ENCODE measurements at places on chromosomes 4 and X.

DNA sequence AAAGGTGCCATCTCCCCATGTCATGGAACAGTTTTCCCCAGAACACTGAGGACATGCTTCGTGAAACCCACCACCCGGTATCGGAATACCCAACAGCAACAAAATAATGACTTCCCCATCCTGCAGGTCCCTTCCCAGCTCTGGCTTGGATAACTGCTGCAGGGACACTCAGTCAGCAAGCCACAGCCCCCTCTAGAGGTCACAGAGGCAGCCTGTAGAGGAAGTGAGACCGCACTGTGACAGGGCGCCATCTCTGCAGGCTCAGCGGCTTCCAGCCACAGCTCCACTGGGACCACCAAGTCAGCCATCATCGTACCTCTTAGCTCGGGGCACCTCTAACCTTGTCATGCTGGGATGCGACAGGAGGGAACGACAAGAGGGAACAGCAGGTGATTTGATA is 315.9 kb downstream of the LDB2 start:
- no peak for DNase-seq

DNA sequence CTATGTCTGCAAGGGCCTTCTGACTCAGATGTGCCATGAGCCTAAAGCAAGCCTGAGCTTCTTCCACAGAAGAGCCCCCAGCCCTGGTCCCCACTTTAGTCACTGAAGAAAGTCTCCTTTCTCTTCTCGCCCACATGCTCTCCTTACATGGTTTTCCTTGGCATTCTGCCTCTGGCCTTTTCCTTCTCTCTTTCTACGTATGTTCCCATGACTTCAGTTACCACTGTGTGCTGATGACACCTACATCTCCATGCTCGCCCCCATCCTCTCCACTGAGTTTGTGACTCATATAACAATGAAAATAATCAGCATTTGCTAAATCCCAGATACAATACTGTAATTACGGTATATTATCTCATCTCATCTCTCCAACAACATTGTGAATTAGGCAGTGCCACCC is 149.3 kb downstream of the AMMECR1 start:
- no peak for DNase-seq

DNA sequence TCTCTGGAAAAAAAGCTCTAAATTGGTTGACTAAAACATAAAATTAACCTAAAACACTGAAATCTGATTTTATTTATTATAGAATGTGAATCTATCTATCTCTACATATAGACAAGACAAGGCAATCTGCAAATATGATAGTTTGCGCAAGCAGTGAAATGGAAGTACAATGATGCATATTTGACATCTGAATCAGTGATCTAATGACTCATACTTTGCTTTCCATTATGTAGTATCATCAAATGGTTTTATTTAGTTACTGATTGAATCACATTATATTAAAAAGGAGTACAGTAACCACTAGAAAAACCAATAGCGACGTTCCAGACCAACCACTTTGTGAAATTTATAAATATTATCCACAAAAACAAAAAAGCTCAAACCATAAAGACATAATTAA is 1969.3 kb downstream of the PCDH7 start:
- DNase-seq: no peak

DNA sequence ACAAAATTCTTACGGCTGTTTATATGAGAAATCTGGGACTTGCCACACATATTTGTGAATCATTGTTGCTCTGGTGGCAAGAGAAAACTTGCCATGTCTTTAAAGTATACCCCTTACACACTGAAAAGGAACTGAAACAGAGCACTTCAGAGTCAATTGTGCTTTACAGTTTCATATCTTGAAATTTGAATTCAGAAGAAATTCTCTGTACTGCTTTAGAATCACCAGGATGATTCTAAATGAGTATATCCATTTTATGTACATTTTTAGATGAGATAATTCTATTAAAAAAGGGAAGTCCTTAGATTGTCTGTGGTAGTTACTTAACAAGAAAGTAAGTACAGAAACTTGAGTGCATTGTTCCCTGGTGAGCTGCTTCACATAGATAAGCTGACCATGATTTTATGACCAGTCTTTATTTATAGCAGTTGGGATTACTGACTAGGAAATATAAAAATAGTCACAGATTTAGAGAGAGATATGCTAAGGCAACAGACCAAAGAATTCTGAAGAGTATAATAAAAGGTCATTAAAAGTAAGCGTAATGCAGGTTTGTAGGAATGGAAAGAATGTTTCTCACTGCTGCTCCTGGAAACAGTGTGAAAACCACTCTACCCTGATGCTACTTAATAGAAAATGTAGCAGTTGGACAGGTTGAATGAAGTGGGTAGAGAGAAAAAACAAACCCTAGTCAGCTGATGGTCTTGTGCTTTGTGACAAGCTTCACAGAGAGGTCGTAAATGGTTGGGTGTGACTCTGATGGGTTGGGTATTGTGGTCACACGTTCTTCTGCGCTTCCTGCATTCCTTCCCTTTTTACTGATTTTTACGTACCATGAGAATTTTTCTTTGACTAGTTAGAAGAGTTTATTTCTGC is 41.0 kb downstream of the FNIP2 start:
- peak; percentile 94 for DNase-seq

DNA sequence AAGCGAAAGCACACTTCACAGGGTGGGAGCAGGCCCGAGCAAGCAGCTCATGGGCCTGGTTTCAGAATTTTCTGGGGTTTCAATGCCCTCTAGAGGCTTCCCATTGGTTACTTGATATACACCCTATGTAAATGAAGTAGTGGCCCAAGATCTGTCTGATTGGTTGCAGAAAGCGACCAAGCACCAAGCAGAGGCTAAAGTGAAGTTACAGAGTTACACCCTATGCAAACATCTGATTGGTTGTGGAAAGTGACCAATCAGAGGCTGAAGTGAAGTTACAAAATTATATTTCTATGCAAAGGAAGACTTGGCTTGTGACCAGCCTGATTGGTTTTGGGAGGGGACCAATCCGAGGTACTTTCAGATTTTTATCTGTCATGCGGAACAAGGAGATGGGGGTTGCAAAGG is 8.2 kb downstream of the FHIP1A start:
- DNase-seq: no peak

DNA sequence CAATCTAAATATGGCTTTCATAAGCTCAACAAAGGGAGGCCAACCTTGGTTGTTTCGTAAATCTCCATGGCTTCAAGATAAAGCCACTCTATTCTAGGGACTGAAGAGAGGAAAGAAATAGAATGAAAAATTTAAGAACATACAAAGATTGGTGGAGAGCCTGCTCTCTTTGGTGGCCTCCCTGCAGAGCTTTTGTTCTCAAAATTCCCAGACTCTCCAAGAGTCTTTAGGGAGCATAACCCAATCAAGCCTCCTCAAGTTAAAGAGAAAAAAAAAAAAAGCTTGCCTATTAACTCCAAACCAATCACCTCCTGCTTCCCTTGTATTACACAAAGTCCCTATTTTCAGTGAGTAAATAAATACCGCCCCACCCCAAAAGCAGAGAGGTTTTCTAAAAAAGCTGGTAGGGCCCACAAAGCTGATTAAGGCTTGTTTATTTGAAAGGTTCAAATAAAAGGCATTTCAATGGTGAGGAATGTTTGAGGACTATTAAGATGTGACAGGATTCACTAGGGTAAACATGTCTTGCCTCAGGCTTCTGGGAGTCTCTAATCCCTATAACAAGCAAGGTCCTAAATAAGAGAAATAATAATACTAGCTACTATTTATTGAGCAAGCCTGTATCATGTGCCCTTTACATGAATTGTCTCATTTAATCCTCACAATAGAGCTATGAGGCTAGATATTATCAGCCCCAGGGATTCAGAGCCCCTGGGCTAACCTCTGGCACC is 71.6 kb downstream of the GPC3 start:
- DNase-seq: no peak

DNA sequence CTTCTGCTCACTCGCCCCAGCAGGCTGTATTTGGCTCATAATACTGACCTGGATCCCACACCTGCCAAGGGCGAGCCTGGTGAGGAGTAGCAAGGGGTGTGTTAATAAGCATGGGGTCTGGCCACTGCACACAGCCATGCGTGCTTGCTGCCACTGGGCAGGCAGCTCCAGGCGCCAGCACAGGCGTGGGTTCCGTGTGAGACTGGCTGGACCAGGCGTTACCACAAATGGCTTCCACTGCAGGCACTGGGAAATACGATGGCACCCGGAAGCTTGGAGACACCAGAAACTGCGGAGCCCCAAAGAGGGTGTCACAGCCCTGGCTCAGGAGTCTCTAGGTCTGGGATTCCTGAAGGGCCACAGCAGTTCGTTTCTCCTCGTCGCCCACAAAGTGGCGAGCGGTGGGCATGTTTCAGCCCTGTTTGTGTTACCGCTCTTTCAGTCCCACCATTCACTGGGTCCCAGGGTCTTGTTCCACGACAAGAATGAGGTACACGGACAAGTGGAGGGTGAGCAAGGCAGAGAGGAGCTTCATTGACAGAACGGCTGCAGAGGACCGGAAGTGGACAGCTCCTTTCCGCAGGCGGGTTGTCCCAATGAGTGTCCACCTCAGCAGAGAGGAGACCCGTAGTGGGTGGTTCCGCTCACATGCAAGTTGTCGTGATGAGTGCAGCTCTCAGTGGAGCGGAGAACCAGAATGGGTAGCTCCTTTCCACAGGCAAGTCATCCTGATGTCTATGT is 428.9 kb downstream of the EPHA5 start:
- DNase-seq: no peak

- no peak for DNase-seq
Measured at GRCh38 chr4:122798101-122798500, 28.5 kb upstream of the FGF2 start.

DNA sequence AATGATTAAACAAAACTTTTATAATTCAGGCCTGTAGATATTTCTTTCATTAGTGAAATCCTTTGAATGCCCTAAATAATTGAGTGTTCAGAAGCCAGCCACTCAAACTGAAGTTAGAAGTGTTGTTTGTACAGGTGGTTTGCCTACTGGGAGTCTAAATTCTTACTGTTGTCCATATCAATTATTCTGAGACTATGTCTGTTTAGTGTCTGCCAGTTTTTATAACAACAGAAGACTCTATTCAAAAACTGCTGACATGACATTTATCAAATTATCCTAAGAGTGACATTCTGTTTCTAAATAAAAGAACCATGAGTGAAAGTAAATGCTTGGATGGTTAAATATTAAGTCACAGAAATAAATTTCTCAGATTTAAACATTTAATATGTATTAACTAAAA is 375.1 kb downstream of the FAT4 start:
- no peak for DNase-seq

DNA sequence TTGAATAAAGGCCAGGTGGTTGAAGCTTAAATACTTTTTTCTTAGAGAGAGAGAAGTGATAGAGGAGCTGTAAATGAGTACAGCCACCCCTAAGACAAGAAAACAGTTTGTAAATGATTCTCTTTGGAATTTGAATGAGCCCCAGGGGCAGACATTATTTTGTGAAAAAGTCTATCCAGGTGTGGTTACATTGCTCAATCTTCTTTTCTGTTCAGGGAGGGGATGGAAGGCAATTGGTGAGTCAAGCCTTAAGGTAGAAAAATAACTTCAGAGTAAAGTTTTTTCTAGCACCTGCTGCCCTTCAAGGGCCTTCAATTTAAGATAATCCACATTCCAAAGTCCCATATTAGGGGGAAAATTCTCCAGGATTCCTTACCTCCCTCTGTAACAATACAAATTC is 646.7 kb downstream of the PDHA2 start:
- DNase-seq: no peak

- no peak for DNase-seq
Measured at GRCh38 chr4:151304755-151305154, 20.6 kb downstream of the SH3D19 start.

DNA sequence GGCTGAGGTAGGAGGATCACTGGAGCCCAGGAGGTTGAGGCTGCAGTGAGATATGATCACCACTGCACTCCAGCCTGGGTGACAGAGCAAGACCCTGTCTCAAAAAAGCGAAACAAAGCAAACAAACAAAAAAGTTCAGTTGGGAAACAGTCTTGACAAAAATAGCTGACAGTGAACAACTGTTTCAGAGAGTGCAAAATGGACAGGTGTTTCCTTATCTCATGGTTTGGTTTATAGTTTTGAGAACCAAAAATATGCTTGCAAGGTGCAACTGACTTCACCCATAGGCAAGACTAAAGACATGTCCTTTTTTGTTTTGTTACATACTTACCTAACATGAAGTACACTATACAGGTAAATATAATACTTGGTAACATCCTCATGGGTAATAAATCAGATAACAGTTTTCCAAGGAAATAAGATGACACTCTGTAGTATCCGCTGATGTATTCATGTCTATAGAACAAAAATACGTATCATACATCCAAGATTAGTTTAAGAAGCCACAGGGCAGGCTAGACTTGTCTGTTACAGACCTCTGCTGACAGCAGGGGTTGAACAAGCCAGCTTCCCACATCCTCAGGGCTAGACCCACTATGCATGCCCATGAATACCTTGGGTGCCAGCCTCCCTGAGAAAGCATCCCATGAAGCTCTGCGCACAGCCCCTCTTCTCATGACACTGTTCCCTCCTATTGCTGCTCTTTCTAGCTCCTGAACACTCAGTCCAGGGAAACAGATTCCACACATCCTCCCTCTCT is 59.3 kb downstream of the ABCG2 start:
- no peak for DNase-seq

GRCh38 chr4:168831585-168831918 is 178.5 kb downstream of the CBR4 start:
- DNase-seq: no peak

GRCh38 chrX:156002507-156002906 is 5.0 kb downstream of the IL9R start:
- no peak for DNase-seq

GRCh38 chr4:95728145-95728544 is 111.7 kb upstream of the PDHA2 start:
- DNase-seq: no peak

DNA sequence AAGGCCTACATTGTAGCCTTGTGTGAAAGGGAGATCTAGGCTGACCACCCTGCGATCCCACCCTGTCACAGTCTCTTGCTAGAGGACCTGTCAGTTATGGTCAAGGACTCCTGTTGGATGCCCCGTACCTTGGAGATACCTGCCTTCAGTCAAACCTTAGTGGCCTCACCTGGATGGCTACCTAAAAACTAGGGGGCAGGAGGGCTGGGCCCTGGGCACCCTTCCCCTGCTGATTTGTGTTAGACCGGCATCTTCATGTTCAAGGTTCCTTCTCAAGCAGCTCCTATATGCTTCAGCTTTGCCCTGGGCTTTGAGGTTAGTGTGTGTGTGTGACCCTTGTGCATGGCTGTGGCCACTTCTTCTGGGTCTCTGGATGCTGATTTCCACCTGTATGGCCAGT is 35.3 kb downstream of the CCKAR start:
- no peak for DNase-seq

- DNase-seq: no peak
Measured at GRCh38 chrX:6852869-6853268, 294.6 kb upstream of the STS start.

- no peak for DNase-seq
Measured at GRCh38 chr4:124722071-124722470, 9.5 kb upstream of the ANKRD50 start.

GRCh38 chr4:30543057-30543456 is 177.1 kb upstream of the PCDH7 start:
- DNase-seq: no peak

DNA sequence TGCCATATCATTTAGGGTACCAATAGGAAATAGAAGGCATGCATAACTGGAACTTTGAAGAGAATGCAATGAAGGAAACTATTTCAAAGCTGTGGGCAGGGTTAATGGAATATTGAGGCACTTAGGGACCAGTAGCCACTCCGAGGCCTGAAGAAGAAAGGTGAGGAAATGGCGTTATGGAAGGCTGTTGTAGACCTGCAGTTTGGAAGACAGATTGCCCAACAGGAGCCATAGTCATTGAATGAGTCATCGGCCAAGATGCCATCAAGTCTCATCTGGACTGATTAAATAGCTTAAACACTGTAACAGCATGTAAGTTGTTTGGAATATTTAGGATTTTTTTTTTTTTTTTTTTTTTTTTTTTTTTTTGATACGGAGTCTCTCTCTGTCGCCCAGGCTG is 11.6 kb downstream of the CXCL13 start:
- DNase-seq: no peak

Data from CD14-positive monocyte (primary cell).